Stimulated activated CD4-positive, alpha-beta T cell treated with anti-CD3 and anti-CD28 coated beads, Interleukin-1b, Interleukin-23, amount 100 ng/mL, for 24 hours (primary cell): ENCODE measurements at places on chromosomes 5 and 9.

- DNase-seq = no peak
Measured at GRCh38 chr5:74903165-74903787, 37.1 kb upstream of the FAM169A start.

DNA sequence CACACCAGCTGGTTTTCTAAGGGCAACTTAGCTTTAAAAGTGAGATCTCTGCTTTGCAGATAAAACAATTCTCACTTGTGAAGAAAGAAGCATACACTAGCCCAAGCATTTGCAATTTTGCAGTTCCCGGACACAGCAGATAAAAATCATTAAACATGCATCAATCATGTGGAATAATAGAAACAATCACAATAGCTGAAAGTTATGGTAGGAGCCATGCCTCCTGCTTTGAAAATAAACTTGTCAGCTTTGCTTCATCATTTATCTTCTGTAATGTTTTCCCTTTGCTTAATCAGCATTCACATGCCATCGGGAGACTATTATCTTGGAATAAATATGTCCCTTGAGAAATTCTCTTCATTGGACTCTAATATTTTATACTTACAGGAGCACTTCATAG lies 60.3 kb upstream of the DAB2 start:
- no peak for DNase-seq

GRCh38 chr5:54443270-54443669 lies 12.2 kb upstream of the HSPB3 start:
- no peak for DNase-seq

- no peak for DNase-seq
Measured at GRCh38 chr9:125996791-125997190, 249.6 kb downstream of the PBX3 start.

DNA sequence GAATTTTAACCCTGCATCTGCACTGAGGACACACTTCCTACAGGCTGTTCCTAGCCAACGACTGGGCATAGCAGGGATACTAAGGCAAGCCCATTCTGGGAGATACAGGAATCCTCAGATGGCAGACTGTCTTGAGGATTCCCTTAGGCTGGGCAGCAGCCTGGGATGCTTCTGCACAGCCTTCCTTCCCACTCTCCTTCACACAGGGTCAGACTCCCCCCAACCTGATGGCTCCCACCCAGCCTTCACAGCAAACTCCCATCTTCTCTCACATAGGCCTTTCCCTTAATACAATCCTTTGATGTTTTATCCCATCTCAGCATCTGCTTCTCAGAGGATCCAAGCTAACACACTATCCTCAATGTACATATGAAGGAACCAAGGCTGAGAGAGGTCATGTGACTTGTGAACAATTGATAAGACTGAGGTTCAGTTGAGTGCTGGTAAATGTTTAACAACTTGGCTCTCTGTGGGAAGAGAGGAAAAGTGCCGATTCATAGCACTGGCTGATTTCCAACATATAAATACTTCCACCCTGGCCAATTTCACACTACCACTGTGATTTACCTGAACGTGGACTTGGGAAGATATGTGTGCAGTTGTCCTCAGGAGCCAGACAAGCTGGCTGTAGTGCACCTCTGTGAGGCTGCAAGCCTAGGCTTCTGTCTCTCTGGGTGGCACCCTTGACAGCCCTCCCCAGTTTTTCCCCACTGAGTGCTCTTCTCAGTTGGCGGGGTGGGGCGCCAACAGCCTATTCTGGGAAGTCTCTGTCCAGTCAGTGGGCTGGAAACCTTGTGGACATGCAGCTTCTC lies 120.2 kb upstream of the TRIM32 start:
- no peak for DNase-seq

DNA sequence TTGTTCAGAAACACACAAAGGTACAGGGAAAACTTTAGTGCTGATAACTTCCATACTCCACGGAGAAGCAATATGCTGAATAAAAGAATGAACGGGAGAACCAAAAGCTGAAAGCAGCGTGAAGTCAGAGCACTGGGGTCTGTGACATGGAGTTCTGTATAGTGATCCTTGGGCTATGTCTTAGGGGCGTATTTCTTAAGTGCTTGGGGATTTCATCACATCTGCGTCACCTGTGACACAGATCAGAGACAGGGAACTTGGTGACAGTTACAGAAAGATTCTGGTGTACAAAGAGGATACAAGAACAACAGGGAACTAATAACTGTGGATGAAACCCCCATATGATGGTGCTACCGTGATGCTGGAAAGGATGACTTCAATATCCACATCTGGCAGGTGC lies 81.9 kb downstream of the MARCHF3 start:
- DNase-seq = no peak
